ENCODE measurements at places on chromosomes 1 and 21.

DNA sequence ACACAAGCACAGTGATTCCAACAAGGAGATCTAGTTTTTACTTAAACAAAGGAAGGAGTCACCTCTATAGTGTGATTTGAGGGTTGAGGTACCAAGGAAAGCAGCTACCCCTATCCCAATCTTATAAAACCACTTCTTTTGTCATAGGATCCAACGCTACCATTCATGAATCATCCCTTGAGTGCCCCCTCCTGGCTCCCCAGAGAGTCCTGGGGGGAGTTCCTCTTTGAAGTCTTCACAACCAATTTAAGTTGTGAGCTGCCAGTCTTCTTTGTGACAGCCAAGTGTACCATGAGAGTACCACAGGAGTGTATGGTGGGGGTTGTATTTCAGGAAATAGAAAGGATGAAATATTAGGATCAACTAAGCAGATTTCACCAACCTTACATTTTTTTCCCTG lies 39.1 kb upstream of the NHLH2 start:
- DNase-seq: no peak

- DNase-seq: no peak
Observed at GRCh38 chr1:187003353-187003752, 174.6 kb downstream of the PLA2G4A start.

DNA sequence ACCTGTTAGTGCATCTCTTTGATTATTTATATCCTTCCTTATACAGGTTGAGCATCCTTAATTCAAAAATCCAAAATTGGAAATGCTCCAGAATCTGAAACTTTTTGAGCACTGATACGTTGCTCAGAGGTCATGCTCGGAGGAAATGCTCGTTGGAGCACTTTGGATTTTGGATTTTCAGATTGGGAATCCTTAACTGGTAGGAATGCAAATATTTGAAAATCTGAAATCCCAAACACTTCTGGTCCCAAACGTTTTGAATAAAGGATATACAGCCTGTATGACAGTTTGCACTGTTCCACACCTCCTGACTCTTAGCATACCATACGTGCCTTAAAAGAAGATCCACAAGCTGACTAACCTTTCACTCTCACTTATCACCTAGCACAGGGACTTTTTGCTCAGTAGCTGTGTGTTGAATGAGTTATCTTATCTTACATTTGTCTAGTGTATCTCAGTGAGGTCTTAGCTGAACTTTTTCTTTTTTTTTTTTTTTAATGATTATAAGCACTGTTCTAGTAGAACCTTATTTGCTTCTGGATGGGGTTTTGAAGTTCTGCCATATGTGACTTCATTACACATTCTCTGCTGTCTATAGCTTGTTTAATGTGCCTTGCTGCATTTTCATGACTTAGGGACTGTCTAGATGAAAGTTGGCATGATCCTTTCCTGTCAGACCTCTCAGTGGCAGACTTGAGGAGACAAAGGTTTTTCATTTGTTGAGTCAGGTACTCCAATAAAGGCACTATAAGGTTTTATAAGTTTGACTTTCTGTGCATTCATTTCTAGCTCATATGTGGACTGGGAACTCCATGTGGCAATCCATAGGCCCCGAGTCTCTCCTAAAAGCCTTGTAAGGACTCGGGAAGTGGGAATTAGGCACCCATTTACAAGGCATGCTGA lies 21.6 kb downstream of the PTGFRN start:
- no peak for DNase-seq

DNA sequence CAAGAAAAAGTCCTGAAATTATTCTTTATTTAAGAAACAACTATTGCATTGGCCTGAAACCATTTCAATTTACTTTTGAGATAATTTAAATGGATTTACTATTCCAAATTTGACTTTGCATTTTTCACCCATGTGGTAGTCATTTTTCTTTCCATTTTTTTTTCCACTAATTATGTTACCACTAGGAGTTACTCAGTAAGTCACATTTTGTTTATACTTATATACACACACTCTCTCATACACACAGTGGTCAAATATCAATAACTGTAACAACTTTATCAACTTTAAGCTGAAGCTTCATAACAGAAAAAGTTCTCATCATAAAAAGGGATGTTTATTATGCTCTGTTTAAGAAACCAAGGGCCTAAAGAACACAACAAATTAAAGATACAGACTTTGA lies 222.8 kb downstream of the SIPA1L2 start:
- no peak for DNase-seq

- no peak for DNase-seq
Observed at GRCh38 chr1:66271216-66271903, 262.6 kb upstream of the SGIP1 start.

DNA sequence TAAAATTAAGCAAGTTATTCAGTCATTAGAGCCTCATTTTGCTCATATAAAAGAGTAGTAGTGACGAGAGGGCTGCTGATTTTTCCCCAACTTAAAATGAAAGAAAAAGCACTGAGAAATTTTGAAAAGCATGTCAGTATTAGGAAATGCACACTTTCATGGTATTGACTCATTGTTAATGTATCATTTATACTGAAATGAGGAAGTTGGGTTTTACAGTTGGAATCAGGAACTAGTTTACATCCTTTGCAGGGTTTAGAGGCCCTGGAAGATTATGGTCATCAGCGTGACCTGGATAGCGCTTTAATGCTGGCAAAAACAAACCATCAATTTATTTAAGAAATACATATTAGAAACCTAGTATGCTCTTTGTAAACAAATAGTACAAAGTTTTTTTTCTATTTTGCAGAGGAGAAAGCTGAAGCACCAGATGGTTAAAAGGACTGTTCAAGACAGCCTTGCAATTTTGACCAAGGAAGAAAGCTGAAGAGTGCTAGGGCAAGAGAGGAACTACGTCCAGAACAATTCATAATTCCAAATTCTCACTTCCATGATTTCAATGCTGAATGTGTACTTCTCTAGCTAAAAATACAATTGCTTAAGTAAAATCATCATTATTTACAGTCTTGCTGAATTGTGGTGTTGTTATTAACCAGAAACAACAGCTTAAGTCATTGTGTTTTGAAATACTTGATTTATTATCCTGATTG lies 94.8 kb upstream of the SGIP1 start:
- no peak for DNase-seq

All from activated CD4-positive, CD25-positive, alpha-beta regulatory T cell treated with anti-CD3 and anti-CD28 coated beads, Interleukin-2, amount 50 U/mL, for 16 hours (primary cell).